Naive thymus-derived CD4-positive, alpha-beta T cell (primary cell): ENCODE measurements at places on chromosomes 11 and 22.

- no peak for DNase-seq
These were observed 7.4 kb upstream of the RBMXL2 start for GRCh38 chr11:7081441-7081840.

- no peak for DNase-seq
These were observed 18.4 kb downstream of the SESN3 start for GRCh38 chr11:95212609-95213008.

GRCh38 chr11:1060852-1061616 lies 13.6 kb upstream of the MUC2 start:
- no peak for DNase-seq

- no peak for DNase-seq
These were observed 3.4 kb downstream of the RCE1 start for GRCh38 chr11:66846671-66847091.

DNA sequence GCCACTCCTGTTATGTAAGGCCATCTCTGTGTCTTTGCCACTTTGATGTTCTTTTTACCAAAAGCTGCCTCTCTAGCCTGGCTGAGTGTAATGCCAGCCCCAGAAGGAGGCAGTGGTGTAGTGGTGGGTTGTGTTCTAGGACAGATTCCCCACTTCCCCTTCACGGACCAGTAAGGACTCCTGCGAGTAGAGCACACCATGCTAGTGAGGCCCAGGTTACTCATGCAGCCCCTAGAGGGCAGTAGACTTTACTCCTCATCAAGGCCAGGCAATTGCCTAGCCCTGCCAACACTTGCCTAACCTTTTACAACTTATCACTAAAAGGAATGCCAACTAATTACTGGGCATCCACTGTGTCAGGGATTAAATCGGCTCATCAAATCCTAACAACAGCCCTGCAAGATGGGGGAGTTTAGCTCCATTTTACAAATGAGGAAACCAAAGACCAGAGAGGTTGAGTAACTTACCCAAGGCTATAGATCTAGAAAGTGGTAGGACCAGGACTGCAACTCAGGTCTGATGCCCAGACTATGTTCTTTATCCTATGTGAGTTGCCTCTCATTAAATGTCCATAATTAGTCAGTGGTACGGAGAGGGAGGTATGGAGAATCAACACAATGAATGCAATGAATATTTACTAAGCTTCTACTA lies 75.3 kb downstream of the APIP start:
- DNase-seq: peak; percentile 16

DNA sequence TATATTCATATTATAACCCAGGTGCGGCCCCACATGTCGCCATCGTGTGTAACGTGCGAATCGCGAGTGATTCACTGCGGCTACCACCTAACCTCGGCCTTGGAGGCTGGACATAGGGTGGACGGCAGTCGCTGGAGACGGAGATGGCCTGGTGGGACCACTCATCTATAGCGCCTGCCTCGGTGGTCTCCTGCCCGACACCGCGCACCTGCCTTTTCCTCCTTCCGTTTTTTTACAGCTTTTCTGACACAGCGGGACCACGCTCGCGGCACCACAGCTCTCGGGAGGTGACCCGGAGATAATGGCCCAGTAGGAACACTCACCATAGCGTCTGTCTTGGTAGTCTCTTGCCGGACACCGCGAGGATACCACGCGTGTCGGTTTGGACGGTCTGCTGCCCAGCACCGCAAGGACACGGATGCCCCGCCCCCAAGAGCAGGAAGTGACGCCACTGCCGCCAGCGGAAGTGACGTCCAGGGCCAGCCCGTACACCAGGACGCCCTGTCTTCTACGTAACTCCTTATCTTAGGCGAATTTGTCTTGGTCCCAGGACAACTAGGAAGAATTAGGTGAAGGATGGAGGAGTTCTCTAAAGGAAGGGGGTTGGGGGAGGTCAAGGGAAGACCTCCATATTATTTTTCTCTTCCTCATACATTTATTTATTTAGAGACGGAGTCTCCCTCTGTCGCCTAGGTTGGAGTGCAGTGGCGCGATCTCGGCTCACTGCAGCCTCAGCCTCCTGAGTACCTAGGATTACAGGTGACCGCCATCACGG lies 6.4 kb downstream of the SNU13 start:
- peak; percentile 88 for DNase-seq

DNA sequence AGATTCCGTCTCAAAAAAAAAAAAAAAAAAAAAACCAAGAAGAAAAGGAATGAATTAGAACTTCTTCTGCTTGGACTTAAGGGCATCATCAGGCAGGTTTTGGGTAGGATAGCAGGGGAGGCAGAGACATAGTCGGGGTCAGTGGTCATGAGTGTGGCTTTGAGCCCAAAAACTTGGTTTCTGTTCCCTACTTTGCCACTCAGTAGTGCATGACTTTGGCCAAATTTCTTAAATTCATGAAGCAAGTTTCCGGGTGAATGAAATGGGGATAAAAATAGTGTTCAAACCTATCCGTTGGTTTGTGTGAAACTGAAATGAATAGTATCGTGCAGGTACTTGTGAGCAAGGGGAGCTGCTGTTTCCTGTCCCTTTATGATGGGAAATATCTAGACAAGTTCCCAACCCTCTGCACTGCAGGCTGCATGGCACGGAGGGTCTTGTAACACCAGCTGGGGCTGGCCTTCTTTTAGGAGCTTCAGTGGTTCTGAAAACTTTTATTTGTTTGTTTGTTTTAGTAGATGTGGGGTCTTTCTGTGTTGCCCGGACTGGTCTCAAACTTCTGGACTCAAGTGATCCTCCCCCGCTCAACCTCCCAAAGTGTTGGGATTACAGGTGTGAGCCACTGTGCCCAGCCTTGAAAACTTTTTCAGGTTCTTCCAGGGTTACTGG lies 18.4 kb downstream of the NEAT1 start:
- no peak for DNase-seq

- no peak for DNase-seq
These were observed 434.1 kb upstream of the FAT3 start for GRCh38 chr11:91790346-91791170.

DNA sequence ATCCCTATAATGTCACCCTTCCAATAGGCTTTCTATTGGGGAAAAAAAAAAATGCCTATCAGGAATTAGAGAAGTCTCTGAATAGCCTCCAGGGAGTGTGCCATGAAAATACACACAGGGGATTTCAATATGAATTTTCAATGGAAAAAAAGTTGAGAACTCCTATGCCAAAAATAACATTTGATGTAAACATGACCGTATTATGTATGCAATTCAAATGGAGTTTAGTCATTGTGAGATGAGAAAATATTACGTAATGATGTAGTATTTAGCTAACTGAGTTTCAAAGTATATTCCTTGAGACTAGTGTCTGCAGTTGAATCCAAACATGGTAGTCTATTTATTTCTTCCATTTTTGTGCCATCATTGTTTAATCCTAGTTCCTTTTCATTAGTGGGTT lies 182.3 kb downstream of the BLID start:
- no peak for DNase-seq

- DNase-seq: no peak
These were observed 49.1 kb upstream of the CD5 start for GRCh38 chr11:61053191-61053590.

- no peak for DNase-seq
These were observed 49.5 kb downstream of the MICAL3 start for GRCh38 chr22:17974703-17975372.

DNA sequence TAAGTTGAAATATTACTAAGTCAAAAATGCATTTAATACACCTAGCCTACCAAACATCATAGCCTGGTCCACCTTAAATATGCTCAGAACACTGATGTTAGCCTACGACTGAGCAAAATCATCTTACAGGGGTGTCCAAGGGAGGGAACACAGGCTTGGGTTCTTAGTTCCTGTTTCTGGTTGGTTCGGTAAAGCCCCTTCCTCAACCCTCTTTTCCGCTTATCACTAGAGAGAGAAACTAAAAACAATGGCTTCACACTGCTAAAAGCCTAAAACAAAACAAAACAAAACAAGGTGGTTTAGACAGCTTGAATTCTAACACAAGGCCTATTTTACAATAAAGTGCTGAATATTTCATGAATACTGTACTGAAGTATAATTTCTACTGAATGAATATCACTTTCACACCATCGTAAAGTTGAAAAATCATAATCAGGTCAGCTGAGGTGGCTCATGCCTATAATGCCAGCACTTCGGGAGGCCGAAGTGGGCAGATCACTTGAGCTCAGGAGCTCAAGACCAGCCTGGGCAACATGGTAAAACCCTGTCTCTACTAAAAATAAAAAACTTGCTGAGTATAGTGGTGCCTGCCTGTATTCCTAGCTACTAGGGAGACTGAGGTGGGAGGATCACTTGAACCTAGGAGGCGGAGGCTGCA lies 118.0 kb downstream of the SIK3 start:
- peak; percentile 46 for DNase-seq

GRCh38 chr22:35616043-35616442 lies 1.1 kb downstream of the MB start:
- no peak for DNase-seq

- DNase-seq: no peak
These were observed 13.5 kb downstream of the TRIM44 start for GRCh38 chr11:35675901-35676610.

DNA sequence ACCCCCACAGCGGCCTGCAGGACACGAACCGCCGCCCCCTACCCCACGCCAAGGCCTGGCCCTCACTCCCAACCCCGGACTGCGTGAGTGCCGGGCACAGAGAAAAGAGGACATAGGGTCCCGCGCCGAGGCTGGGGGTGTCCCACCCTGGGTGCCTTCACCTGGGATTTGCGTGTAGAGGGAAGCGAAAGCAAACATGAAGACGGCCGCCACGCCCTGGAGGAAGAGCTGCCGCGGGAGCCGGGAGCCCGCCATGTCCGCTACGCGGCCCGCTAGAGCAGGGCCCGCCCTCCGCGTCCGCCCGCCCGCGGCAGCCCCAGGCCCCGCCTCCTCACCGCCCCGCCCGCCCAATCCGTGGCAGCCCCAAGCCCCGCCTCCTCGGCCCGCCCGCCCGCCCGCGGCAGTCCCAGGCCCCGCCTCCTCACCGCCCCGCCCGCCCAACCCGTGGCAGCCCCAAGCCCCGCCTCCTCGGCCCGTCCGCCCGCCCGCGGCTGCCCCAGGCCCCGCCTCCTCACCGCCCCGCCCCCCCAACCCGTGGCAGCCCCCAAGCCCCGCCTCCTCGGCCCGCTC lies at the start of gene LMF2:
Gene LMF2, minus strand, starts transcription at position 282 of the 570 bp plus-strand sequence. Its CDS starts 27 bp downstream, at position 255.
- peak; percentile 87 for DNase-seq

DNA sequence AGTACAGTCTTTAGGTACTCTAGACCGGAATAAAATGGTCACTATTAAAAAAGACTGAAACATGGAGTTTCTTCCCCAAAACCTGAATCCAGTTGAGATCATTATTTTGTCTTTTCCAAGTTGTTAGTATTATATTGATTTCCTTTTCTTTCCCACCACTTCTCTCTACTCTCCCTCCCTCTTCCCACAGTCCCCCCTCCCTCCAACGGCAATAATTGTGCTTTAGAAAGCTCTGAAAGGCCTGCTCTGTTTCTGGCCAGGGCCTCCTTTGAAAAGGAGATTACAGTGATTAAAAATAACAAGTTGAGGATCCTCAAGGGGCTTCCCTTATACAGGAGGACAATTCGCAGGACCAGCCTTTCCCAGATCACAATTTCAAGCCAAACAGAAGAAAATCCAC lies 3.5 kb downstream of the SPON1 start:
- no peak for DNase-seq

- DNase-seq: no peak
These were observed 566.7 kb downstream of the BRD1 start for GRCh38 chr22:49260681-49261580.

GRCh38 chr11:95924414-95924760 lies 480 bp upstream of the MTMR2 start:
- DNase-seq: no peak

- DNase-seq: no peak
These were observed 17.9 kb downstream of the IGLL1 start for GRCh38 chr22:23562186-23562585.

- DNase-seq: no peak
These were observed 305.1 kb downstream of the CTTN start for GRCh38 chr11:70703141-70704064.

- no peak for DNase-seq
These were observed 19.6 kb downstream of the FGF3 start for GRCh38 chr11:69799582-69799981.

- no peak for DNase-seq
These were observed 39.4 kb downstream of the C22orf31 start for GRCh38 chr22:29022101-29022817.

GRCh38 chr11:19966441-19966840 lies 193.8 kb downstream of the DBX1 start:
- DNase-seq: no peak

GRCh38 chr22:28112548-28113043 lies 193.5 kb upstream of the PITPNB start:
- no peak for DNase-seq
